ENCODE measurements at places on chromosomes 12 and 14.

- no peak for DNase-seq
These were observed 44.9 kb downstream of the KRT80 start for GRCh38 chr12:52146822-52147366.

- no peak for DNase-seq
These were observed 1.4 kb downstream of the RIMBP2 start for GRCh38 chr12:130714591-130715149.

GRCh38 chr12:120196363-120196762 is 1.8 kb upstream of the GCN1 start:
- peak; percentile 27 for DNase-seq

DNA sequence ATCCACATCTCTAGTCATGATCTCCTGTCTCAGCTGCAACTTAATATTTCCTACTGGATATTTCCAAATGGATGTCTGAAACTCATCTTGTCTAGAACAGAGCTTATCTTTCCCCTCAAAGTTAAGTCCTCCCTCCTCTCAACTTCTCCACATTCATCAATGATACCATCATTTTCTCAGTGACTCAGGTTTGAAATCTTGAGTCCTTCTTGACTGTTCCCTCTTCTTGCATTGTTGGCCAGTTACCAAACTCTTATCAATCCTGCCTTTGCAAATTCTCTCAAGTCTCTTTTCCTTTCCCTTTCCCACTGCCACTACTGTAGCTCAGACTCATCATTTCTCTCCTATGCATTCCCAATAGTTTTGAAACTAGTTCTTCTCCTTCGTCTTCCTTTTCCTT is 14.3 kb upstream of the CHURC1 start:
- DNase-seq: no peak

DNA sequence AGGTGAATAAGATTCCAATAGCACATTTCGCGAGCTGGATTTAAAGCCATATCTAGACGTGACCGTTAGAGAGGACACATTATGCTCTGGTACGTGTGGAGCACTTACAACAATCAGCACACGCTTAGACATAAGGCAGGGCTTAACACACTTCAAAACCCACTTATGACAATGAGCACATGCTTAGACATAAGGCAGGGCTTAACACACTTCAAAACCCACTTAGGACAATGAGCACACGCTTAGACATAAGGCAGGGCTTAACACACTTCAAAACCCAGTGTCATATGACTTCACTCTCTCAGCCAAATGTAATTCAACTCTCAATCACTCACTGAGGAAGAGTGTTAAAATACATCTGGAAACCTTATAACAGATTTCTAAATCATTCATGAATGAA is 11.2 kb upstream of the PLD4 start:
- DNase-seq: no peak

GRCh38 chr12:12425001-12425400 is 68.1 kb downstream of the BORCS5 start:
- DNase-seq: no peak

Data from activated T-cell treated with anti-CD3 and anti-CD28 coated beads, Interleukin-2, amount 50 U/mL, for 48 hours (primary cell).